Naive thymus-derived CD8-positive, alpha-beta T cell (primary cell): ENCODE measurements at places on chromosomes 5 and 9.

DNA sequence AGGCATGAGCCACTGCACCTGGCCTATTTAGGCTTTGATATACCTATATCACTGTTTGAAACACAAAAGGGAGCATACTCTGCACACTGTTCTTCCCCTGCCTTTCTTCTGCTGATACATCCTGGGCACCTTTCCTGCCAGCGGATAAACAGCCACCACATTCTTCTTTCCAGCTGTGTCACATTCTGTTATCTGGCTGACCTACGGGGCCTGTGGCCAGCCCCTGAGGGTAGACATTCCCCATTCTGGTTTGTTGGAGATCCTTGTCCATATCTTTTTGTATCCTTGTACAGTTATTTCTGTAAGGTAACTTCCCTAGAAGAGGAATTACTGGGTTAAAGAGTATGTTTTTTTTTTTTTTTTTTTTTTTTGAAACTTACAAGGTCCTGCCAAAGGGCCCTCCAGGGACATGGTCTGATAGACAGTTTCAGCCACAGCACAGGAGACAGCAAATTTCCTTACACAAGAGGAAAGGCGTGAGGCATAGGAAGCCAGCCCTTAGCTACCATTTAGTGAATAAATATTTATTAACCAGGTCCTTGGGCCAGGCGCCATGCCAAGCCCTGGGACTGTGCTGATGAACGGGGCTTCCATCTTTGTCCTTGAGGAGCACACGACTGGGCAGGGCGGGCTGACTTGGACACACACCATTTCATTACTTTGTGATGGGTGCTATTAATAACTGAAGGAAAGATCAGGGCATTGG, 57.8 kb downstream of the ERGIC1 start:
- no peak for DNase-seq

- DNase-seq, result no peak
Observed at GRCh38 chr5:127508644-127509373, 8.6 kb upstream of the PRRC1 start.

- no peak for DNase-seq
Observed at GRCh38 chr5:151745071-151745705, 13.2 kb downstream of the ATOX1 start.

DNA sequence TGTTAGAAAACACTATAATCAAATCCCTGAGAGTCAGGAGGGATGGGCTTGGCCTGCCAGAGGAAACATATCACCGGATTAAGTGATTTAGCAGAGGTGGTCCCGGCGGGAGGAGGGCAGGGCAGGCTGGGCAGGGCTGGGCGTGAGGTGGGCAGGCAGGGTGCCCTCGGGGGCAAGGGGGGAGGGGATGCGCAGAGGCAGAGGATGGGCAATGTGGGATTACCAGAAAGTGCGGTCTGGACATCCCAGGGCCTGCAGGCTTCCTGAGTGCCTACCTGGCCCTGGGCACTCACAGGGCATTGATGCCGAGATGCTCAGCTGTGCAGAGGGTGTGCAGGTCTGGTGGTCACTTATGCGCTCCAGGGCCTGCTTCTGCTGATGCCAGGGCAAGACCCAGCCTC, 115.2 kb downstream of the ADAMTS2 start:
- no peak for DNase-seq

DNA sequence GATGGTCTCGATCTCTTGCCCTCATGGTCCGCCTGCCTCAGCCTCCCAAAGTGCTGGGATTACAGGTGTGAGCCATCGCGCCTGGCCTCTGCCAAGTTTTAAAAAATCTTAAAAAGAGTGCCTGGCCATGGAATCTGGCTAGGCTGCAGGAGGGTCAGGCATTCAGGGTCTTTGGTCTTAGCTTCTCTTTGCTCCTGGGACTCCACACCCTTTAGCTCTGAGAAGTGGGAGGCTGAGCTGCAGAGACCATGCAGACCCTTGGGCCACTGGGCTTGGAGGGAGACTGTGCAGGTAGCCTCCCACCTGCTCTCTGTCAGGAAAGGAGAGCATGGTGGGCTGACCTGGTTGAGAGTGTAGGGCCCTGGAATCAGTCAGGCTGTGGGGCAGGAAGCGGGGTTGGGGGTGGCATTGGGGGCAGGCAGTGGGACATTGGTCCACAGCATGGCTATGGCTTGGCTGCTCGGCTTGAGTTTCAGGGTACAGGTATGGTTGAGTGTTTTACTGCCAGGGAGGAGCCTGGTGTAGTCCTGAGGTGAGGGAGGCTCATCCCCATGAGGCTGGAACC, 20.8 kb downstream of the PHF2 start:
- DNase-seq, result peak; percentile 15

- DNase-seq, result no peak
Observed at GRCh38 chr5:1666221-1666620, 133.4 kb downstream of the MRPL36 start.
